OCI-LY7 (cell line): ENCODE measurements at places on chromosomes 3 and 15. TPM values are rescaled to one million over a fixed set of nuclear protein-coding genes. Genes with fewer than 3 reads are reported as not detected.

The ROBO1 gene
- not detected in 2 replicates for total RNA-seq

The LRRC31 gene
- total RNA-seq = not detected in 2 replicates

The ZMYND10 gene
- 2.8 and 3.0 TPM in 2 replicates for total RNA-seq

The MESP1 gene
- total RNA-seq = not detected in 2 replicates

The DUOXA1 gene
- total RNA-seq = not detected in 2 replicates
